ENCODE measurements at places on chromosomes 7 and 10.
A peak's percentile ranks its signal among the peaks of the same experiment; 100 is the strongest.

- DNase-seq: no peak
Measured at GRCh38 chr7:2701424-2701823, 13.4 kb downstream of the AMZ1 start.

DNA sequence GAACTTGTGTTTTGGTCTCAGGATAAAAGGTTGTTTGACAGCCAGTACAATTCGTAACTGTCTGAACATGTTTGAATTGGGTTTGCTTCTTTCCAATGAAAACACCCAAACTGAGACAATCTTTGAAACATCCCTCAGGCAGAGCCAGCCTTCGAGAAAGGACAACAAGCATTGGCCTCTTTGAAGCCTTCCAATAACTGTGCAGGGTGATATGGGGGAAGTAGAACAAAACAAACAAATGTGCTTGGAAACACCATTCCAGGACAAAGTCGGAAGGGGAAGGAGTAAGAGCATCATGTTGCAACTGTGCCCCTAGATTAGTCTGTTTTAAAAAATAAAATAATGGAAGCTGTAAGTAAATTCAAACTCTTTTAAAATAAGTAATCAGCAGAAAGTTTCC, 39.5 kb downstream of the IL2RA start:
- no peak for DNase-seq

- DNase-seq: no peak
Measured at GRCh38 chr10:129888784-129889616, 75.1 kb downstream of the EBF3 start.

- DNase-seq: peak; percentile 67
Measured at GRCh38 chr7:100799037-100799896, 28.1 kb downstream of the EPHB4 start.

DNA sequence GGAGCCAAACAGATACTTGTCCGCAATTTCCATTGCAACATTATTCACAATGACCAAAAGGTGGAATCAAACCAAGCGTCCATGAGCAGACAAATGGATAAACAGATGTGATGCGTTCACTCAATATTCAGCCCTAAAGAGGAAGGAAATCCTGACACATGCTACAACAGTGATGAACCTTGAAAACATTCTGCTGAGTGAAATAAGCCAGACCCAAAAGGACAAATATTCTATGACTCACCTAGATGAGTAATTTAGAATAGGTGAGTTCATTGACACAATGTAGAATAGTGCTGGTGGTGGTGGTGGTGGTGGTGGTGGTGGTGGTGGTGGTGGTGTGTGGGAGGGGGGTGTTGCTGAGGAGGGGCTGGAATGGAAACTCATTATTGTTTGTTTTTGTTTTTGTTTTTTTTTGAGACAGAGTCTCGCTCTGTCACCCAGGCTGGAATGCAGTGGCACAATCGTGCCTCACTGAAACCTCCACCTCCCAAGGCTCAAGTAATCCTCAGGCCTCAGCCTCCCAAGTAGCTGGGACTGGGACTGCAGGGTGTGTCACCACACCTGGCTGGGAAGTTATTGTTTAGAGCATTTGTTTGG, 28.6 kb downstream of the SMKR1 start:
- no peak for DNase-seq

DNA sequence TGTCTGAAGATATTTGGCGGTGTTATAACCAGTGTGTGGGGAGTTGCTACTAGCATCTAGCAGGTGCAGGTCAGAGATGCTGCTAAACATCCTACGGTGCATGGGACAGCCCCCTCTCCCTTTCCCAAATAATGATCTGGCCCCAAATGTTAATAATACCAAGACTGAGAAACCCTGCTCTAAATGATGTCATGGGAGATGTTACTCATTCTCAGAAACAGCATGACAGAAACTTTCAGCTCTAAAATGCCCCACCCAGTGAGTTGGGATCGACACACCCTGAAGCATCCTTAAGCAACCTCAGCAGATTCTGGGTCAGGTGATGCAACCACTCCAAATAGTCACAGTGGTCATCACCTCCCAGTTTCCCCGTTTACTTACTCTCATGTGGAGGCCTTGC, 108.8 kb upstream of the MPP7 start:
- no peak for DNase-seq

All from NCI-H1436 (cell line).